ENCODE measurements at places on chromosomes 3 and 15. TPM values are rescaled to one million over a fixed set of nuclear protein-coding genes. Genes with fewer than 3 reads are reported as not detected.

Gene SLC24A5
- not detected for total RNA-seq

Gene SLC33A1
- 51.3 TPM for total RNA-seq

Gene KLHL6
- under 0.01 TPM for total RNA-seq

Gene SERINC4
- total RNA-seq = not detected

Gene SUCNR1
- 6.7 TPM for total RNA-seq

Gene IQCB1
- 14.1 TPM for total RNA-seq

Gene FSD2
- not detected for total RNA-seq

Gene GOLGA8K
- total RNA-seq = not detected

Gene HRG
- not detected for total RNA-seq

Gene CSTA
- 0.58 TPM for total RNA-seq

Gene CRABP1
- total RNA-seq = not detected

Gene EDEM1
- 18.3 TPM for total RNA-seq

Gene RARB
- total RNA-seq = 52.7 TPM

Gene CHRD
- total RNA-seq = 3.1 TPM

Gene SPINK8
- total RNA-seq = not detected

Gene CAPN3
- total RNA-seq = 0.77 TPM

Gene PATL2
- total RNA-seq = 0.56 TPM

Gene ALG1L2
- total RNA-seq = 0.85 TPM

Gene C2CD4B
- total RNA-seq = 0.28 TPM

Gene GOLGA6A
- total RNA-seq = under 0.01 TPM

Gene GPR171
- not detected for total RNA-seq

Gene FOXB1
- total RNA-seq = not detected

Gene ARL14
- total RNA-seq = not detected

Gene RBP2
- total RNA-seq = not detected

Gene PRICKLE2
- total RNA-seq = 27.3 TPM
